Epithelial cell of umbilical artery (primary cell): ENCODE measurements at places on chromosomes 6 and 20. TPM values are rescaled to one million over a fixed set of nuclear protein-coding genes. Genes with fewer than 3 reads are reported as not detected.

The SEMG1 gene
- total RNA-seq = not detected in 2 replicates

The DDR1 gene
- 8.1 and 8.8 TPM in 2 replicates for total RNA-seq

The LINC00237 gene
- not detected in 2 replicates for total RNA-seq

The TBXT gene
- not detected in 2 replicates for total RNA-seq

The MOCS3 gene
- 8.7 and 13.0 TPM in 2 replicates for total RNA-seq

The SLC26A8 gene
- total RNA-seq = not detected in 2 replicates

The MYCT1 gene
- total RNA-seq = 127 and 133 TPM in 2 replicates

The BCKDHB gene
- 6.8 and 12.3 TPM in 2 replicates for total RNA-seq

The PCSK2 gene
- total RNA-seq = not detected in 2 replicates

The BANF2 gene
- not detected in 2 replicates for total RNA-seq

The C4B gene
- total RNA-seq = 0.32 and 1.1 TPM in 2 replicates

The CALHM5 gene
- 9.1 and 11.4 TPM in 2 replicates for total RNA-seq

The TULP1 gene
- total RNA-seq = not detected in 2 replicates

The C2 gene
- total RNA-seq = not detected in 2 replicates

The COL20A1 gene
- not detected in 2 replicates for total RNA-seq

The ZBP1 gene
- not detected in 2 replicates for total RNA-seq

The ADTRP gene
- total RNA-seq = 5.3 and 9.1 TPM in 2 replicates

The FUCA2 gene
- total RNA-seq = 36.4 and 49.5 TPM in 2 replicates

The BPIFB4 gene
- not detected in 2 replicates for total RNA-seq
